ENCODE measurements at places on chromosomes 1 and 21. TPM values are rescaled to one million over a fixed set of nuclear protein-coding genes. Genes with fewer than 3 reads are reported as not detected.
A peak's percentile ranks its signal among the peaks of the same experiment; 100 is the strongest.

The NCMAP gene
- 10.9 TPM for polyA plus RNA-seq

The CAPZA1 gene
- polyA plus RNA-seq = 110 TPM

The LAMC1 gene
- polyA plus RNA-seq = 93.3 TPM

The FCRL6 gene
- 0.69 TPM for polyA plus RNA-seq

The FCRL5 gene
- polyA plus RNA-seq = 0.09 TPM

DNA sequence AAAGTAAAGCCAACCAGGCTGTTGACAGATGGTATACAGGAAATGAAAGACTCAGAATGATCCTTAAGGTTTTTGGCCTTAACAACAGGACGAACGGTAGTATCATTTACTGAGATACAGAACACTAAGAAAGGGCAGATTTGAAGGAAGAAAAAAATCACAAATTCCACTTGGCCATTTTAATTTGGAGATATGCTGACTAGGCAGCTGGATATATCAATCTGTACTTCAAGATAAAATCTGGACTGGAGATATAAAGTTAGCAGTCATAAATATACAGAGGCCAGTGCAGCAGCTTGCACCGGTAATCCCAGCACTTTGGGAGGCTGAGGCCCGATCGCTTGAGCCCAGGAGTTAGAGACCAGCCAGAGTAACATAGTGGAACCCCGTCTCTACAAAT is 1.3 kb downstream of the NVL start:
- peak overlapping the region; percentile 89 for H3K4me3 ChIP-seq
- no peaks in the 10 kb centered on the region for H3K27me3 ChIP-seq
- H3K27ac ChIP-seq = peak overlapping the region; percentile 76
- no peak for DNase-seq

DNA sequence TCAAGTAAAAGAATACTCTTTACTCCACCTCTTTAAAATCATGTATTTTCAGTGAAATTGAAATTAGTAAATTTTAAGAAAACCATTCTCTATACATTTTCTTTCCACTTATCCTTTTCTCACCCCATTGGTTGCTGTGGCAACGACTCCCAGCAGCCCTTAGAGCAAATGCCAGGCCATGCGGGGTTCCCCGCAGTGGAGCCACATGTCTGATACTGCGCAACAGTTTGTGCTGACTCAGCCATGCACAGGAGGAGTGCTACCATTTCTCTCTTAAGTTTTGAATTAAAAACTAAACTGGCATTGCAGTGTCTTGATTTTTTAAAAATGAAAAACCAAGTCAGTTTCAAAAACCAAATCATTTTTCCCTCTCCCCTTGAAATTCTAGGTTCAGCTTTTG is 214.1 kb upstream of the L1TD1 start:
- H3K27ac ChIP-seq = no peak overlapping the region
- DNase-seq = no peak
- no peak overlapping the region for H3K4me3 ChIP-seq
- H3K4me1 ChIP-seq = no peaks in the 10 kb centered on the region

DNA sequence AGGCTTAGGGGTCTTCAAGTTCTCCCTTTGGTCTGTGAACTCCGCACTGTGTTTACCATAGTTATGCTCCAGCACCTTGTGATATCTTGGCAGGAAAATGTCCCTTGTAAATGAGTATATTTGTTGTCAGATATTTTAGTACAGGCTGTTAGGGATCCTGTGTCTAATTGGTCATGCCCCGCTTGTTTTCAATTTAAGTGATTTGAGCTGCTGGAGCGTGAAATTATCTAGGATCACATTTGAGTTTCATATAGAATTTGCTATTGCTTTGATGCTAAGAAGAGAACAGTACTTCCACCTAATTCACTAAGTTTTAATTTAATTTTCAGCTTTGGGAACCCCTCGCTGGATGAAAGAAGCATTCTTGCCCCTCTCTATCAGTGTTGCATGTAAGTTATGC is 15.4 kb upstream of the TOR3A start:
- H3K36me3 ChIP-seq = peaks cover 53% of the 10 kb centered on the region
- H3K4me3 ChIP-seq = no peak overlapping the region
- H3K4me1 ChIP-seq = no peaks in the 10 kb centered on the region
- no peaks in the 10 kb centered on the region for H3K27me3 ChIP-seq
- H3K27ac ChIP-seq = no peak overlapping the region
- DNase-seq = no peak

DNA sequence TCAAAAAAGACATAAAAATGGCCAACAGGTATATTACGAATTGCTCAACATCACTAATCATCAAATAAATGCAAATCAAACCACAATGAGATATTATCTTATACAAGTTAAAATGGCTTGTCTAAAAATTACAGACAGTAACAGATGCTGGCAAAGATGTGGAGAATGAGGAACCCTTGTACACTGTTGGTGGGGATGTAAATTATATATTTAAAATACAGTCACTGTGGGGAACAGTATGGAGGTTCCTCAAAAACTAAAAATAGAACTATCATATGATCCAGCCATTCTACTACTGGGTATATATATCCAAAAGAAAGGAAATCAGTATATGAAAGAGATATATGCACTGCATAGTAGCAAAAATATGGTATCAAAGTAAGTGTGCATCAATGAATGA is 1037.2 kb upstream of the B3GALT2 start:
- no peaks in the 10 kb centered on the region for H3K27me3 ChIP-seq
- no peaks in the 10 kb centered on the region for H3K36me3 ChIP-seq
- H3K4me3 ChIP-seq = no peak overlapping the region
- no peaks in the 10 kb centered on the region for H3K4me1 ChIP-seq
- no peak for DNase-seq
- no peak overlapping the region for H3K27ac ChIP-seq

GRCh38 chr1:219897914-219898313 is 30.4 kb downstream of the SLC30A10 start:
- H3K27me3 ChIP-seq = no peaks in the 10 kb centered on the region
- peak; percentile 77 for DNase-seq
- H3K4me1 ChIP-seq = peaks cover 12% of the 10 kb centered on the region
- no peak overlapping the region for H3K27ac ChIP-seq
- H3K36me3 ChIP-seq = no peaks in the 10 kb centered on the region

GRCh38 chr1:152505083-152505482 is 5.5 kb upstream of the LCE5A start:
- no peaks in the 10 kb centered on the region for H3K27me3 ChIP-seq
- H3K36me3 ChIP-seq = no peaks in the 10 kb centered on the region
- H3K4me3 ChIP-seq = no peak overlapping the region
- DNase-seq = no peak
- no peak overlapping the region for H3K27ac ChIP-seq

GRCh38 chr21:27795418-27795817 is 828.5 kb upstream of the ADAMTS5 start:
- H3K27me3 ChIP-seq = no peaks in the 10 kb centered on the region
- H3K4me1 ChIP-seq = no peaks in the 10 kb centered on the region
- no peaks in the 10 kb centered on the region for H3K36me3 ChIP-seq
- DNase-seq = no peak

DNA sequence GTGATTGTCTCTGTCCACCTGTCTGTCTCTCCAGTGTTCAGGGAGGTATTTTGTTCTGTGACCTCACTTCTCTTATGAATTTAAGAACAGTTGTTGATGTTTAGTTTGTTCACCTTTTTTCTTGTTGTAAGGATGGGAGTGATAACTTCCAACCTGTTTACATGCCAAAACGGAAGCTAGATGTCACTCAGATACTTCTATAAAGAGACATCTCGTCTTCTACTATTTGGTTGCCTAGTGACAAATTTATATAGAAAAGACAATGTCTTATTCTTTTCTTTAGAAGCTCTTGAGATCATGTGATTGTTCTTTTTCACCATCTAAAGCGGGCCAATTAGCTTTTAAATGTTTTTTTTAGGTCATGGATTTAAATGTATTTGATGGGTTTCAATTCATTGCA is 33.8 kb downstream of the PRSS38 start:
- no peak for DNase-seq
- no peak overlapping the region for H3K27ac ChIP-seq
- H3K36me3 ChIP-seq = no peaks in the 10 kb centered on the region
- H3K4me3 ChIP-seq = no peak overlapping the region

- H3K4me3 ChIP-seq = no peak overlapping the region
- DNase-seq = no peak
- peaks cover 18% of the 10 kb centered on the region for H3K27me3 ChIP-seq
- H3K4me1 ChIP-seq = no peaks in the 10 kb centered on the region
- no peak overlapping the region for H3K27ac ChIP-seq
Measured at GRCh38 chr1:39076127-39076798, 50.1 kb downstream of the NDUFS5 start.
